Activated T-cell treated with anti-CD3 and anti-CD28 coated beads, Interleukin-2, amount 50 U/mL, for 1 hour (primary cell): ENCODE measurements at places on chromosomes 6 and 20.

GRCh38 chr6:6328451-6328850 lies 8.0 kb upstream of the F13A1 start:
- no peak for DNase-seq

- peak; percentile 45 for DNase-seq
These were observed 46.0 kb downstream of the GTF2H5 start for GRCh38 chr6:158213925-158214674.

DNA sequence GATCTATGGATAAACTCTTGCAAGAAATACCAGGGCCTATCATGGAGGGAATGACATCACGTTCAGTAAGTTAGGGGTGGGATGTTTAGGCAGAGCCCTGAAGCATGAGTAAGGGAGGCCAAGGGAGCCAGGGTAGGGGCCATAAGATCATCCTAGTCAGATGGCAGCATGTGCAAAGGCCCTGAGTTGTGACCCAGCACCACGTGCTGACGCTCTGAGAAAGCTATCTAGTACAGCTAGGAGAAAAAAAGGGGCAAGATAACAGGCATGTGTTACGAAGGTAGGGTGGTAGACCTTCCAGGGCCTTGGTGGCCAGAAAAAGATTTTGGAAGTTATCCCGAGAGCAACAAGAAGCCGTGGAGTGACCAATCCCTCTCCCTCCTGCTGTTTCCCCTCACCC lies 22.3 kb downstream of the KCNB1 start:
- no peak for DNase-seq

GRCh38 chr6:37481711-37482605 lies 17.7 kb downstream of the CCDC167 start:
- no peak for DNase-seq

- no peak for DNase-seq
These were observed 75.1 kb downstream of the ZMYND8 start for GRCh38 chr20:47281376-47281775.

DNA sequence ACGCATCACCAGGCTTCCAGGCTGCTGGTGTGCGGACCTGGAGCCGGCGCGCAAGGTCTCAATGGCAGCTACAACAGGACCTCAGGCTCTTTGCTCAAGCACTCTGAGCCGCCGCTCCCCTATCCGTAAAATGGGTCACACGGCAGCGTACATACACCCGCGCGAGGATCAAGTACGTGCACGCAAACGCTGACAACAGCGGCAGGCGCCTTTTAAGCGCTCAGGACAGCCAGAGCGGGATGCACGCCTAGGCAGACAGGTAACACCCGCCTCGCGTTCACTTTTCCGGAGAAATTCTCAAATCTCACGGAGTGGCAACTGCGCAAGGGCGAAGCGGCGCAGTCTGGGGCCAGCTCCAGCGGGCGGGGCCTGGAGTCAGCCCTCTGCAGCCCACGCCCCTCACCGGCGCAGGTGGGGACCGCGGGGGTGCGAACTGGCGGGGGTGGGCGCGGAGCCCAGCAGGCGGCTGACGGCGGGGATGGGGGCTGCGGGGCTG lies 535 bp downstream of the EXOC2 start:
- DNase-seq, result peak; percentile 80

- no peak for DNase-seq
These were observed 17.5 kb upstream of the PLCG1 start for GRCh38 chr20:41119614-41120561.

DNA sequence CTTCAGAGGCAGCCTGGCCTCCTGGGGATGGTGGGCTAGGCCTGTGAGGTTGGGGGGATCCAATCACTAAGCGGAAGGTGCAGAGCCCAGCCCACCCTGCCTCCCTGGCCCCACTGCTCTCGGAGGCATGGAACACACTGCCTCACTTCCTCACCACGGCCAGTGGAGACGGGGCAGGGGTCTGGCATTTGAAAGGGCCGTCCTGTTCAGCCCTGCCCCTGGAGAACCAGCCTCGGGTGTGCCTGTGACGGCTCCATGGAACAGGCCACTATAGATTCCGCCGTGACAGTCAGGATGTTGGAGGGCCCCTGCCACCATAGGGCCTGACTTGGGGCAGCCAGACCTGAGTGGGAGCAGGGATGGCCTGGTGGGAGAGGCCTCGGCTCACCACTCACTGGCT lies 110.2 kb downstream of the DACT2 start:
- DNase-seq, result no peak

GRCh38 chr6:71933881-71934280 lies 47.5 kb downstream of the RIMS1 start:
- DNase-seq, result no peak

- no peak for DNase-seq
These were observed 70.4 kb upstream of the SMIM28 start for GRCh38 chr6:138307352-138307751.

DNA sequence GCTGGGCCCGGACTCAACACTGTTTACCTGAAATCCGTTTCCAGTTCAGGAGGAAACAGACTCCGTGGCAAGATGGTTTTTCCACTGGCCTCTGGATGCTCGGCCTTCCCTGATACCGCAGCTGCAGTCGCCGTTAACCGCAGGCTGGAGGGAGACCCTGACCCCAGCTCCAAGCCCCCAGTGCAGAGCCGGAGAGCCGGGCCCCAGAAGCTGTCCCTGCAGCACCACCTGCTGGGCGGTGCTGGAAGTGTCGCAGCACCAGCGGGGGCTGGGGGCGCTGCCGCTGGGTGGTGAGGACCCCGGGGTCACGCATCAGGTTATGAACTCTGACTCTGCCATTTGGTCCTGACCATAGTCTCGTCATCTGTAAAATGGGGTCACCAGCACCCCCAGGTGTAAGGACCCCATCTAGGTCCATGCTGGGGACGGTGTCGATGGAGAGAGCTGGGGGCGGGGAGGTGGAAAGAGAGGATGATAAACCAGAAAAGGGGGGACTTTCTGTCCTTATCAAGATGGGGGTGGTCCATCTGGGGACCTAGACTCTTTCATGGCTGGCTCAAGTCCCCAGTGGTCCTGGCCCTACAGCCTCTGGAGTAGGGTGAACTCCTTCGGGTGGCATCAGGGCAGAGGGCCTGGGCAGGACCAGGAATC lies 20.8 kb upstream of the CHRNA4 start:
- peak; percentile 59 for DNase-seq

DNA sequence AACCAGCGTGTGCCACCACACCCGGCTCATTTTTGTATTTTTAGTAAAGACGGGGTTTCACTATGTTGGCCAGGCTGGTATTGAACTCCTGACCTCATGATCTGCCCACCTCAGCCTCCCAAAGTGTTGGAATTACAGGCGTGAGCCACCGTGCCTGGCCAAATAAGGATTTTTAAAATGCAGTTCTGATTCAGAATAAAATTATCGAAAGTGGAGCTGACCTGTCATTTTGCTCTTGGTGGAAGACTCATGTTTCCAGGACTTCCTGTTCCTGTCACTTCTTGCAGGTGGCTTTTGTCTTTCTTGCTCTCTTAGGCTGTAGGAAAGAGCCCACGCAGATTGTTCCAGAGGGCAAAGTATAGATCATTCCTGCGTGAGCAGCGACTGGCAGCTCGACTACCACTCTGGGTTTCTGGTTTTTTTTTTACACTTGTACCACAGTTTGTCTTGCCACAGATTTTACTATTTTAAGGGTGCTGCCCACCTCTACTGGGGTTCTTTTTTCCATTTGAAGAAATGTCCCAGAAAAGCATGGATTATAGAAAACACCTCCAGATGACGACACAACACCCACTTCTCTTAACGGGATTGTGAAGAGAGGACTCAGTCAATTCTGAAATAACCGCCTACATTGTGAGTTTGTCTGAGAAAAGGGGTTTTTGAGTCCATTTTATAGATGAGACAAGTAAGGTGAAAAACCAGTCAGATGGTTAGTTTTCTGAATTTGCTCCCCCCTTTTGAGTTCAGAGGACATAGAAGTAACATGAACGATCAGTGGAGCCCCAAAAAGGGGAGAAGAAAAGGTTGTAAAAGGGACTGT lies 7.5 kb downstream of the JARID2 start:
- DNase-seq, result no peak

- no peak for DNase-seq
These were observed 253.4 kb downstream of the TAF4 start for GRCh38 chr20:61812121-61812844.

DNA sequence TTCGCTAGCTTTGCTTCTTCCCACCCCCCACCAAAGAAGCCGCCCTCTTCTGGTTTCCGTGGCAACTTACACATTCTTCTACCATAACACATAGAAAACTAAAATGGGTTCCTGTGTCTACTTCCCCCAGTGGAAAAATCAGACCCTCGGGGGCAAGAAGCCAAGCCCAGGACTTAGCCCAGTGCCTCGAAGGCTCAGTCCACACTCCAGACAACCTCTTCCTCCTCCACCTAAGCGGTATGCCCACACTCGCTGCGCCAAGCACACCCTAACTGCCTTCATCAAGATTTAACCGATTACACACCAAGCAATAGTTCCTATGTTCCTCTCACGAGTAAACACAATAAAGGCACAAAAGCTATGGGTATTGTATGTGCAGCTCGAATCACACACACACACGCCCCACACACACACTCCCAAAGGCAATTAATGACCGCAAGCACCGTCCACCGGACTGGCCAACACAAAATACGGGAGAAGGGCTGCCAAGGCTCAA lies 537 bp downstream of the PPIL4 start:
- peak; percentile 69 for DNase-seq

DNA sequence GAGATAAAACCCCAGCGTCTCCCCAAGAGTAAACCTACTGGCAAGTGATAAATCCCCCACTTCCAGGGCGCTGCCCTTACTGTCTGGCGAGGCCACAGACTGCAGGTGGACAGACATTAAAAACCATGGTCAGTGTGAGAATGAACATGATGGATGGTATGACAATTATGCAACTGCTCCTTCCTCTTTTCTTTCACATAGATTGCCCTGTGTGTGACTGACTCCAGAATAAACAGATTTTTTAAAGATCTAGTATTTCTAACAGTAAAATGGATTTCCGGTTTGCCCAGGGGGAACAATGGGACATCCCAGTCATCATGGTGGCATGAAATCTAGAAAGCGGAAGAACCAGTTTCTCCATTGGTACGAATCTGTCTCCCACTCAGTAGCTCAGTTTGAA lies 153.7 kb downstream of the FOXC1 start:
- no peak for DNase-seq

- DNase-seq, result no peak
These were observed 83.6 kb downstream of the SMOC2 start for GRCh38 chr6:168524571-168525001.

DNA sequence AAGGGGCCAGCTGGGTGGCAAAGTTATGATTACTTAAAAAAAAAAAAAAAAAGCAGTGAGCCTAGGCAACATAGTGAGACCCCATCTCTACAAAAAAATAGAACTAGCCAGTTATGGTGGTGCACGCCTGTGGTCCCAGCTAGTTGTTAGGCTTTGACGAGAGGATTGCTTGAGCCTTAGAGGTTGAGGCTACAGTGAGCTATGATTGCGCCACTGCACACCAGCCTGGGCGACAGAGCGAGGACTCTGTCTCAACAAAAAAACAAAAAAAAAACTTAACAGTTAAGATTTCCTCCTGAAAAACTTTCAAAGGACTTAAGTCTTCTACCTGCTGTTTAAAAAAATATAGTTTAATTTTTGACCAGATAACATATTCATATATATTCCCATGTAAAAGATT lies 2.4 kb downstream of the GTSF1L start:
- no peak for DNase-seq

- DNase-seq, result no peak
These were observed 36.8 kb downstream of the TSPYL4 start for GRCh38 chr6:116217069-116217468.

DNA sequence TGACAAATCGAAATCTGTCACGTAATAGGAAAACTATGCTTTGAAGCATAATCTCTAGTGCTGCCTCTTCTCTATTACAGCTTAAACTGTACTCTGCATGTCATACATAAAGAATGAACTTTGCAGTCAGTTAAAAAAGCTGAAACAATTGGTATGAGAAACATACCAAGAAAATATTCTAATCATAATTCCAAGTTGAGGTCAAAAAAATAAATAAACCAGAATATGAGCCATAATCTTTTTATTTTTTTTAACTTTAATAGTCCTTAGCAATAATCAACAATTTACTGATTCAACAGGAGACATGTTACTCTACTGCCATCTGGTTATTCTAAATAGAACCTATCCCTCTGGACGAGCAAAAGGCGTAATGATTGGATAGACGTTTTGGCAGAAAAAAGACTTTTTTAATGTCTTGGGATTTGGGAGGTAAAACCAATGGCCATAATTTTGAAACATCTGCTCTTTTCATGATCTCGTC lies 224.4 kb upstream of the FLRT3 start:
- no peak for DNase-seq

DNA sequence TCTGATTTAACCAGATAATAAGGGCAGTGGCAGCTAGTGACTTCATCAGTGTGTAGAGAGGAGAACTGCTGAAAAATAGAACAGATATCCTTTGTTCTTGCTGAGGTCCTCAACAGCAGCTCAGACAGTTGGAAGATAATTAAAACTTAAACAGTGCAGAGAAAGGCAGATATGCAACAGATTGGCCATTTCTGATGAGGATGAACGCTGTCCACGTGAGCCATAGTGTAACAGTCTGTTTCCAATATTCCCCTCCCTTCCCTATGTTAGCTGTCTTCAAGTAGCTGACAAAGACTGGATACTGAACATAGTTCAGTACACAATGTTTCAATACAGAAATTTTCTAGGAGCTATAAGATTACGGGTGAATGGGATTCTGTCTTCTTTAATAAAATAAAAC lies 291.4 kb downstream of the BTBD9 start:
- no peak for DNase-seq

DNA sequence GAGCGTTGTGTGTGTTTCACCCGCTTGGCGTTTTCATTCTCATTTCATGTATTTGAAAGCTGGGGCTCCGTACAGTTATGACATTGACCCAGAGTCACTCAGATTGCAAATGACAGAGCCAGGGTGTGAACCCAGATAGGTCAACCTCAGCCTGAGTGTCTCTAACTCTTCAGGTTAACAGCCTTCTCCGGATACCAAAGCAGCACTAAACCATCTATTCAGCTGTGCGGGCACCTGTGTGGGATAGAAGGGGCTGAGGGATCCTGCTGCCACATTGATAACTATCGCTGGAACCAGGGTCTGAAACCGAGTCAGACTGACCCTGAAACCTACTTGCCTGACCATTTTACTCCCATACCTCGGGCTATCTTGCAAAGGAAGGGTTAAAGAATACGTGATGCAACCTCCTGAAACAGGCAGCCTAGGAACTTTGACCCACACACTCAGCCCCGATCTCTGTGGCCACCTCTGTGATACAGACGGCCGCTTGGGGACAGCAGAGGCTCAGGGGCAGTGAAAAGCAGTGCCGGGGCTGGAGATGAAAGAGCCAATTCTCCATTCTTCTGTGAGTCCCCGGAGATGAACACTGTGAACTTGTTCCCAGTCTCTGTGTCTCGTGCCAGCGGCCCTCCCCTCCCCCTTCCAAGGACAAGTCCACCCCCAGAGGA lies 233.5 kb upstream of the QKI start:
- no peak for DNase-seq

- no peak for DNase-seq
These were observed 39.1 kb upstream of the IRF4 start for GRCh38 chr6:352474-352873.

- no peak for DNase-seq
These were observed 99.3 kb downstream of the TTLL2 start for GRCh38 chr6:167424060-167424673.
